ENCODE measurements at places on chromosomes 13 and 19.
A peak's percentile ranks its signal among the peaks of the same experiment; 100 is the strongest.

DNA sequence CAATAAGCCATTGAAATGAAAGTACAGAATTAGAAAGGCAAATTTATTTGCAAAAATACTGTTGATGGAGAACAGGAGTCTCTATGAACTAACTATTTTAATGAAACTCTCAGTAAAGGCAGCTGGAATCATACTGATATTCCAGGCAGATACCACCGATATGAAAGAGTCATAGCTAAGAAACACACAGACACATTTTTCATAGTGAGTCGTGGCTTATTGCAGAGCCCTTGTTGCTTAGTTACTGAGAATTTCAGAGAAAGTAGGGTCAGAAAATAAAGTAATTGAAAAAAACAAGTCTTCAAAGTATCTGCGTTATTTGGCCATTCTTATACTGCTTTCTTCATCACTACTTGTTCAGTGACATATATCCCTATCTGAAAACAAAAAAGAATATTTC, 1890.9 kb downstream of the PCDH9 start:
- no peak for DNase-seq

DNA sequence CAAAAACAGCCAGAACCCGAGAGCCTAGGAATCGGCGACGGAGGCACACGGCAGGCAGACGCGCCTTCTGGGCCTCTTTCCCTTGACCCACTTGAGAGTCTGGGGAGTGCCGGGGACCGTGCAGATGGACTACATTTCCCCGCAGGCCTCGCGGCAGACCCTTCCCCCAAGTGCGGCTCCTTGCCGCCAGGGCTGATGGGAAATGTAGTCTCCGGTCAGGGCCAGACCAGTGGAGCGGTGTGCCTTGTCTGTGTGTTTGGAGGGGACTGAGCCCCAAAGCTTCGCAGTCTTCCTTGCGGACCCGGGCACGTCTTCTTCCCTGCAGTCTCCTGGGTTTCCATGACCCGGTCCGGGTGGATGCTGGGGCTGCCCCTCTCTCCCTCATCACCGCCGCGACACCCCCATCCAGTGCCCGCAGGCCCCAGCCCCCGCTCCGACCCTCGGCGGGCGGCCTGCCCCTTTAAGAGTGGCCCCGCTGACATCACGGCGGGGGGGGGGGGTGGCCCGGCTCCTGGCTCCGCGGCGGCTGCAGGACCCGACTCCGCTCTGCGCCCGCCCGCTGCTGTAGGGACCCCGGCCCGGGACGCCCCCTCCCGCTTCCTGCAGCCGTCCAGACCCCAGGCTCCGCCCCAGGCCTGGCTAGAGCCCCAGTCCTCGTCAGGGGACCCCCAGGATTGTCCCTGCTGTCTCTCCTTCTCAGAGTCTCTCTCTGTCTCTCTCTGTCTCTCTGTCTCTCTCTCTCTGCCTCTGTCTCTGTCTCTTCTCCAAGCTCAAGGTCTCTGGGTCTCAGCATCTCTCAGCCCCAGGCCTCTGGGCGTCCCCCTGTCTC, 758 bp upstream of the CACNG7 start:
- peak; percentile 13 for DNase-seq

DNA sequence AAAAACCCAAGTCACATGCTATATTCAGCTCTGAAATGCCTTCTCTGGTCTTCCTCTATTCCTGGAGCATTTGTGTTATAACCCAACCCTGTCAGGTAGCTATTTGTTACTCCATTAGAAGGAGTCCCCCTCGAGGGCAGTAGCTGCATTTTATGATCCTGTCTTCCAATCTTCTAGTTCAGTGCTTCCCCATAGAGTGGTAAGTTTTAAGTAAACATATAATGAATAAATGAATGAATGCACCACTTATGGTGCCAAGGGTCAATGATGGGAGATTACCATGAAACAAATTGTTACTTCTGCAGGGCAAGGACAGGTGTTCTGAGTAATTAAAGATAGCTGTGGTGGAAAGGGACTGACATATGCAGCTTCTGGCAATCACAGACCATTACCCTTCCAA, 4.0 kb downstream of the RASL11A start:
- no peak for DNase-seq

DNA sequence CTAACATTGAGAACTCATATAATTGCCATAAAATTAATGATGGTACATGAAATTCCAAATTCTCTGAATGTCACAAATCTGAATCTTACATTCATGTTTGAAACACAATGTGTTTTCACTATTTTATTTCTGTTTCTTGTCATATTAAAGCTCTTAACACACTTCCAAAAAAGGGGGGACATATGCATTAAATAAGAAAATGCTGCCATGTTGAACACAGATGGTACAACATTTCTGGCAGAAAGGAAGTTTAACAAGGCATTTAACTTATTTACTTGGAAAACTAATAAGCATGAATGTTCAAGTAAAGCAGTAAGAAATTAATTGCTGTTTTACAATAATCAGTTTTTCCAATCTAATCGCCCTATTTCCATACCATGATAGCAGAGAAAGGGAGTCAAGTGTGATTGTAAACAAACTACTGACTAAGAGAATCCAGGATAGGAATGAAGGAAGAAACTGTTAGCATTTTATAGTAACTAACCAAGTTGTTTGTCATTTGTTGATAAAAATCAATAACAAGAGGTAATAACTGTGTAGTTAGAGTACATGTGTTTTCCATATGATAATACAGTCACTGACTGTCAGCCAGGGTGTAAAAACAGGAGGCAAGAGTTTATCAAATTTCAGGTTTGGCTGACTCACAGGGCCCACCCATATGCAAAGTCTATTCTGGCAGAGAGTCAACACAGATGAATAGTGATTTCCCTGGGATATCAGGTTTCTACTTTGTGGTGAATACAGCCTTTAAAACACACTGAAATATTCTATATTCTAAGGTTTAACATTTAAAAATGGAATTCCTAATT, 5.7 kb upstream of the FOXO1 start:
- DNase-seq = no peak

GRCh38 chr19:51687791-51688670, 5.1 kb upstream of the SPACA6 start:
- DNase-seq = no peak

DNA sequence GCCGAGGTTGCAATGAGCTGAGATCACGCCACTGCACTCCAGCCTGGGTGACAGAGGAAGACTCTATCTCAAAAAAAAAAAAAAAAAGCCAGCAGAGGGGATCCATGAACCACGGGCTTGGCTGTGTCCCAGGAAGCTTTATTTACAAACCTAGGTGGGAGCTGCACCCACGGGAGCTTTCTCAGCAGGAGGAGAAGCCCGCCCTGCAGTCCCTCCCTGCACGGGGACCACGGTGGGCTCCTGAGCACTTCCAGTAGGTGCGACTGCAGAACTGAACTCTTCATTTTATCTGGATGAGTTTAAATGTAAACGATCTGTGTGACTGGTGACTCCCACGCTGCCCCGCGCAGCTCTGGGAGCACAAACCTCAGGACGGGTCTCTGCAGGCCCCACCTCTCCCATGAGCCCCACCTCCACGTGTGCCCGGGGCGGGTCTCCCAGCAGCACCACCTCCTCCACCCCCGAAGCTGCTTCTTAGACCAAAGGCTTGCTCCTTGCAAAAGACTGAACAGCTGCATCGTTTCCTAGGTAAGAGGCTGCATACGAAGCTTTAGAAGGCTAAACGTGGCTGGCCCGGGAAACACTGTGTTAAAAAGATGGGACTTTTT, 66.4 kb downstream of the SPACA7 start:
- DNase-seq = no peak

GRCh38 chr19:45815481-45816216, 541 bp upstream of the RSPH6A start:
- DNase-seq = no peak

GRCh38 chr13:95184317-95184716, 116.9 kb downstream of the ABCC4 start:
- no peak for DNase-seq

- no peak for DNase-seq
Observed at GRCh38 chr13:88248393-88248792, 577.2 kb downstream of the SLITRK5 start.

DNA sequence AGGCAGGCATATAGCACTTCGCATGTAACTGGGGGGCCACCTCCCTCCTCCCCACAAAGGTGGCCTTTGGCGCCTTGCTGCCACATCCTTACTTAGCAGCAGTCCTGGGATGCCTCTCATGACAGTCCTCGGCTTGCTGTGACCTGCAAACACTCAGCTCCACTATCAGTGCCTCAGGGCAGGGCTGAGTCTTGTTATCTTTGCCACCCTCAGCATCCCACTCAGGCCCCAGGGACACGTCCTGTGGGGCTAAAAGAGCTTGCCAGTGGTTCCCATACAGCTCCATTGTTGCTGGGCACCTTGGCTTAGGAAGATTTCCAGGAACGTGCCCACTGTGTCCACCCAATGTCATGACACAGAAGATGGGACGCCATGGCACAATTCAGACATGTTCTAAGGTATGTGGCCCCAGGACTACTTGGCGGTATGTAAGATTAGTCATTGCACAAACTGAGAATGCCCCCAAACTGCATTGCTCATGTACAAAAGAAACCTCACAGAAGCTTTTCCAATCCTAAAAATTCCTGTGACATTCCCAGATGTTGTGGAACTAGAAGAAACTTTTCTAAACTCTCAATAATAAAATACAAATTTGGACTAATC, 16.3 kb downstream of the DOCK9 start:
- no peak for DNase-seq

DNA sequence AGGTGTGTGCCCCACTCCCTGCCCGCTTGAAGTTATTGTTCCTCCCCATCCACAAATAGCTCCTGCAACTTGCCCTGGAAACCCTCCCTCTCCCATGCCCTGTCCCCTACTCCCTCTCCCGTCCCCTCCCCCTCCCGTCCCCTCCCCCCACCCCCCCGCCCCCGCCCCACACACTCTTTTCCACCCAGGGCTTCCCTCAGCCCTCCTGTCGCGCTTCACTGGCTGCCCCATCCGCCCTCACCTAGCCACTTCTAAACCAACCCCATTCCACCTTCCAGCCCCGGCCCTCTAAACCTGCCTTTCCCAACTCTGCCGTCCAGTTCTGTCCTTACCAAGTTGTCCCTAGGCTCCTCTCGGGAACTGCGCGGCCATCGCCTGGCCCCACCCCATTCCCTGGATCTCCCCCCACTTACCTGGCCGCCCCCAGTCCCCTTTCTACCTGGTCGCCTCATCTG, 993 bp downstream of the RGL3 start:
- no peak for DNase-seq

DNA sequence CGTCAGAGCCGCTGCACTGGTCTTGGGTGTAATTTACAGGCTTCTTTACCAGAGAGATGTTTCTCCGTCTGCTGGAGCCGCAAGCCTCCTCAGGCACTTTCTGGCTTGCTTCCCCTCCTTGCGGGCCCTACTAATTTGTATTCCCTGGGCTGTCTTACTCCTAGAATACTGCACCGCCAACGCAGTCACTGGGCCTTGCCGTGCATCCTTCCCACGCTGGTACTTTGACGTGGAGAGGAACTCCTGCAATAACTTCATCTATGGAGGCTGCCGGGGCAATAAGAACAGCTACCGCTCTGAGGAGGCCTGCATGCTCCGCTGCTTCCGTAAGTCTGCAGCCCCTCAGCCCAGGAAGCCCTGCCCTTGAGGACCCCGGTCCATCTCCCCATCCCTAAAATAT, 14.1 kb upstream of the C19orf33 start:
- no peak for DNase-seq

- DNase-seq = peak; percentile 44
Observed at GRCh38 chr19:8505680-8506401, 3.4 kb upstream of the PRAM1 start.

GRCh38 chr13:36553491-36553890, 120.3 kb upstream of the SERTM1 start:
- DNase-seq = no peak

GRCh38 chr13:29435125-29435911, 160.2 kb downstream of the SLC7A1 start:
- no peak for DNase-seq

GRCh38 chr13:32045537-32045936, 14.0 kb downstream of the FRY start:
- DNase-seq = no peak

- no peak for DNase-seq
Observed at GRCh38 chr19:9009431-9009830, 778 bp downstream of the MUC16 start.

DNA sequence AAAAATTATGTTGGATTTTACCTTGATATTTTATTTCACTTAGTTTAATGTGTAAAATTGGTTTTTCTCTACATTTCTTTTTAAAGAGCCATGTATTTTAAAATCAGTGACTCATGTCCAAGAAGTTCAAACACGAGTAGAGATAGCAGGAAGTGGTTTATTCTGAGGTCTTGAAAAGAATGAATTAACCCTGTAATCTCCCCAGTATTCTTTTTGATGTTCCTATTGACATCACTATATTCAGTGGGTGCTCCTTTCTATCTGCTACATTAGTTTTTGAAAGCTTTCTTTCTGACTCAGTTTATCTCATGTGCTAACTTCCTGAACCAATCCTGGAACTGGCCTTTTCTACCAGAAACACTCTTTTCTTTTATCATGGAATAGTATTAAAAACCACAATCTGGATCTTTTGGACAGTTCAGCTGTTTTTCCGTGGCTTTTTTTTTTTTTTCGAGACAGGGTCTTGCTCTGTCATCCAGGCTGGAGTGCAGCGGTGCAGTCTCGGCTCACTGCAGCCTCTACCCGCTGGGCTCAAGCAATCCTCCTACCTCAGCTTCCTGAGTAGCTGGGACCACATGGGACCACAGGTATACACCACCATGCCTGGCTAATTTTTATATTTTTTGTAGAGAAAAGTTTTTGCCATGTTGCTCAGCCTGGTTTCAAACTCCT, 114.9 kb downstream of the PCCA start:
- no peak for DNase-seq

- DNase-seq = no peak
Observed at GRCh38 chr13:111242585-111242984, 77.9 kb upstream of the TEX29 start.

GRCh38 chr19:33724721-33725060, 72.0 kb upstream of the KCTD15 start:
- no peak for DNase-seq

- DNase-seq = no peak
Observed at GRCh38 chr19:11025997-11026396, 63.3 kb upstream of the LDLR start.

DNA sequence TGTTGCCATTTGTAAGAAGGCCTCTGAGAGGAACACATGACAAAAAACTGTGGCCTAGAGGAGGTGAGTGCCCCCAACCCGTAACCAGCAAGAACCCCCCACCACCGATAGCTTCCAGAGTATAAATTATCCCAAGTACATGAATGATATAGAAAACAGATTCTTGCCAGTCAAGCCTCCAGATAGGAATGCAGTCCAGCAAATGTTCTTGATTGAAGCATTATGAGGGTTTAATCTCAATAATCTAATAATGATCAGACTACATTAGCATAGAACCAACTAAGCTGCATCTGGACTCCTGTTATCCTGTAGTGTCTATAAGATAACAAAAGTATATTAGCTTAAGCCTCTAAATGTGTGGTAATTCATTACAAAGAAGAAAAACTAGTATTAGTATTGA, 908.9 kb upstream of the ATXN8OS start:
- no peak for DNase-seq

DNA sequence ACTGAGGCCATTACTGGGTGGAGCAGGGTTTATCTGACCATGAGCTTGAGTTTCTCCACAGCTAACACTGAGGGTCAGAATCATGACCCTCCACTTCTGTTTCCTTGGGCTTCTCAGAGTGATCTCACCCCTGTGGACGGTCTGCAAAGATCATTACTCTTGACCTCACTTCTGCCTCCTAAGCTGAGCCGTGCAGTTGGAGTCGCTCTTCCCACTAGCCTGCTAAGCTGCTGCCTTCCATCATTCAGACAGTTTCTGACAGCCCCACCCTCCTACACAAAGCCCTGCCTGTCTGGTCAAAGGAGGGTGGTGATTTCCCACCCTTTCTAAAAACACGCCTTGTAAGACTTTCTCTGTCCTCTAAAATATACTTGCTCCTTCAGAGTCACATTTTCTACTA, 9.3 kb upstream of the FRY start:
- DNase-seq = no peak

All from activated naive CD4-positive, alpha-beta T cell (primary cell).